A549 treated with Mapracorat at 1 μM for 4 hours (cell line): ENCODE measurements at places on chromosomes 2 and 18. TPM values are rescaled to one million over a fixed set of nuclear protein-coding genes. Genes with fewer than 3 reads are reported as not detected.

TCF7L1 gene
- total RNA-seq, result 7.8 to 10.4 TPM (median 9.9 TPM) in 5 replicates

REG1B gene
- total RNA-seq, result not detected in 5 replicates

KYNU gene
- 238 to 285 TPM (median 251 TPM) in 5 replicates for total RNA-seq

IL1RN gene
- 0.13 to 0.53 TPM (median 0.37 TPM) in 5 replicates for total RNA-seq

SLC23A3 gene
- 0.59 to 1.1 TPM (median 0.86 TPM) in 5 replicates for total RNA-seq

PIEZO2 gene
- total RNA-seq, result 0.47 to 1.0 TPM (median 0.80 TPM) in 5 replicates

ALPP gene
- 5.1 to 7.2 TPM (median 6.8 TPM) in 5 replicates for total RNA-seq

GPR45 gene
- total RNA-seq, result not detected in 5 replicates

POTEJ gene
- not detected in 5 replicates for total RNA-seq

LONRF2 gene
- 1.7 to 3.0 TPM (median 2.6 TPM) in 5 replicates for total RNA-seq

SLC35F6 gene
- 32.7 to 38.7 TPM (median 35.5 TPM) in 5 replicates for total RNA-seq

CCDC85A gene
- total RNA-seq, result 0.22 to 0.27 TPM (median 0.24 TPM) in 5 replicates

CAVIN2 gene
- 32.3 to 50.6 TPM (median 48.1 TPM) in 5 replicates for total RNA-seq

RUFY4 gene
- not detected in 5 replicates for total RNA-seq

TUBA4A gene
- 250 to 402 TPM (median 282 TPM) in 5 replicates for total RNA-seq

CELF4 gene
- total RNA-seq, result not detected in 5 replicates

CCDC74B gene
- total RNA-seq, result 5.7 to 7.3 TPM (median 6.1 TPM) in 5 replicates

TEKT4 gene
- not detected in 5 replicates for total RNA-seq

ATP6V1C2 gene
- 0.14 to 0.30 TPM (median 0.22 TPM) in 5 replicates for total RNA-seq

TEX44 gene
- total RNA-seq, result not detected in 5 replicates

UGT1A7 gene
- 3.3 to 5.1 TPM (median 4.0 TPM) in 5 replicates for total RNA-seq

INHBB gene
- 16.3 to 29.2 TPM (median 20.2 TPM) in 5 replicates for total RNA-seq

ZNF142 gene
- 12.7 to 19.0 TPM (median 17.1 TPM) in 5 replicates for total RNA-seq

SLC5A7 gene
- total RNA-seq, result not detected in 5 replicates

ZSCAN30 gene
- total RNA-seq, result 0.47 to 1.6 TPM (median 0.57 TPM) in 5 replicates

GAREM2 gene
- 5.6 to 10.1 TPM (median 6.8 TPM) in 5 replicates for total RNA-seq

SERPINB12 gene
- not detected in 5 replicates for total RNA-seq

MAP3K20 gene
- total RNA-seq, result 23.7 to 32.2 TPM (median 30.1 TPM) in 5 replicates

IL1B gene
- 0.13 to 0.17 TPM (median 0.14 TPM) in 4 of 5 replicates, not detected in the other for total RNA-seq

SERPINB5 gene
- total RNA-seq, result 0.11 to 0.24 TPM (median 0.13 TPM) in 3 of 5 replicates, not detected in the others

AKAIN1 gene
- not detected in 5 replicates for total RNA-seq

VSNL1 gene
- not detected in 5 replicates for total RNA-seq

EMX1 gene
- 0.07 to 0.54 TPM (median 0.10 TPM) in 4 of 5 replicates, not detected in the other for total RNA-seq

B3GNT2 gene
- total RNA-seq, result 25.7 to 37.3 TPM (median 31.4 TPM) in 5 replicates

RBM44 gene
- 0.10 to 0.35 TPM (median 0.22 TPM) in 5 replicates for total RNA-seq

RFX8 gene
- not detected in 5 replicates for total RNA-seq

SLC19A3 gene
- 2.6 to 3.7 TPM (median 2.9 TPM) in 5 replicates for total RNA-seq

ITGA4 gene
- 1.2 to 2.5 TPM (median 1.8 TPM) in 5 replicates for total RNA-seq

RAB1A gene
- 209 to 244 TPM (median 232 TPM) in 5 replicates for total RNA-seq

BCL2 gene
- total RNA-seq, result 0.38 to 0.67 TPM (median 0.53 TPM) in 5 replicates

KRTCAP3 gene
- total RNA-seq, result 0.22 to 0.70 TPM (median 0.42 TPM) in 4 of 5 replicates, not detected in the other

TMEM87B gene
- 11.3 to 16.4 TPM (median 15.3 TPM) in 5 replicates for total RNA-seq

TTC21B gene
- total RNA-seq, result 3.5 to 5.9 TPM (median 4.9 TPM) in 5 replicates

RNF125 gene
- 0.20 to 0.28 TPM (median 0.27 TPM) in 5 replicates for total RNA-seq
